ENCODE measurements at places on chromosomes 1 and 21.

GRCh38 chr21:46001821-46002681, 20.5 kb downstream of the COL6A1 start:
- DNase-seq = no peak

DNA sequence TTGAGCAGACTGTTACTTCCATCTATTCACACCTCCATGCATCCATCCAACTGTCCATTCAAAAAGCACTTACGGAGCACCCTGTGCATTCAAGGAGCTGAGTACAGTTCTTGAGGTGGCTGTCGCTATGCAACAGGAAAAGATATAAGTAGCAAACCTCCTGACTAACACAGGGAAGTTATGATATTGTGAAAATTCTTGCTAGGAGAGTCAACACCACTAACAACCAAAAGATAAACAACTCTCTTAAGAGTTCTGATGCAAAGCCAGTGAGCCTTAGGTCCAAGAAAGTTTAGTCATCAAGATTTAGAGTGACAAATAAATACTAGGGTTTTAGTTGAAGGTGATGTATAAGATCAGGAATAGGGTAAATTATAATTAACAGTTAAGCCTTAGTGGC, 44.5 kb upstream of the TRIM45 start:
- DNase-seq = no peak

- no peak for DNase-seq
Observed at GRCh38 chr1:8314346-8315280, 3.3 kb upstream of the SLC45A1 start.

DNA sequence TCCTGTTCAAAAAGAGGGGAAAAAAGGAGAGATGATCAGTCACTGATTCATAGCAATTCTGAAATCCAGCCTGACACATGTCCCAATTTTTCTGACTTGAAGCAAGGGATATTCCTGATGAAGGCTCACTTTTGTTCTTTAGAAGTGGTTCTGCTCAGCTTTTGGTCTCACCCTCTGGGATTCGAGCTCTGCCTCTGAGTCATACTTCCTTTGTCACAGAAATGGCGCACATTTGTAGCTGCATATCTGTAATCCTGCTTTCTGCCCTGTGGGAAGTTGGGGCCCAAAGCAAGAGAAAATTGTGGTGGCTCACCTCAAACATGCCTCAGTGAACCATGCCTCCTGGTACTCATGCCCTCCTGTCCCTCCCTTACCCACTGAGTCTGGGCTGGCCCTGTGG, 22.3 kb upstream of the FAM78B start:
- DNase-seq = no peak

DNA sequence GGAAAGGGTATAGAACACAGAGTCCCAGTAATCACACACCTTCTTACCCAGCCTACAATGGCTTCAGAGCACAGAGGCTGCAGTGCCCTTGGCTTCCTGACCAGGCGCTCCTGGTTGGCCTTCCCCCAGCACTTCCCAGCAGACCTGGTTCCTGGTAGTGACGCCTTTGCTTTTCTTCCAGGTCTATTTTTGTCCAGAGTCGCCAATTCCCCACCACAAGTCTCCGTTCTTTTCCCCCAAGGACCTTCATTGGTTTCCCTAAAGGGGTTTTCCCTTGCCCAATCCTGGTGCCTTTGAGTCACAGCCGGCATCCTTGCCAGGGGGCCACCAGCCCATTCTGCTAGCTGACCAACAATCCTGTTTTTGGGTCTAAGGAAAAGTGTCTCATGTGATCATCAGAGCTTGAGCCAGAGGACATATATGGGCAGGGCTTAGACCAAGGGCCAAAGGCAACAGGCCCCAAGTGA, 84.8 kb downstream of the KCNJ15 start:
- no peak for DNase-seq

DNA sequence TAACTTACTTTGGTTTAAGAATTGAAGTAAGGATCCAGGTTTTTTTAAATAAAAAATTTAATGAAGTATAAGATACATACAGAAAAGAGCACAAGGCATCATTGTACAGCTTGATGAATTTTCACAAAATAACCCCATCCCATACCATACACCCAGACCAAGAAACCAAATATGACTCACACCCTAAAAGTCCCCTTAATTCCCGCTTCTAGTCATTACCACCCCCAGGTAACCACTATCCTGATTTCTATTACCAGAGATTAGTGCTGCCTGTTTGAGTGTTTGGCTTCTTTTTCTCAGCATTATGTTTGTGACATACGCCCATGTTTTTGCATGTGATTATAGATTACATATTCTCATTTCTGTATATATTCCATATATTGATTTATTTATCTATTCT, 98.5 kb upstream of the HIVEP3 start:
- no peak for DNase-seq

Data from activated CD4-positive, CD25-positive, alpha-beta regulatory T cell treated with anti-CD3 and anti-CD28 coated beads, Interleukin-2, amount 50 U/mL, for 16 hours (primary cell).